ENCODE measurements at places on chromosomes 12 and 14. TPM values are rescaled to one million over a fixed set of nuclear protein-coding genes. Genes with fewer than 3 reads are reported as not detected.

CAPZA3 gene
- total RNA-seq: not detected

ARHGEF40 gene
- total RNA-seq: 31.5 TPM

ADCY4 gene
- total RNA-seq: 138 TPM

- no peak overlapping the region for H3K27ac ChIP-seq
- no peaks in the 10 kb centered on the region for H3K27me3 ChIP-seq
- DNase-seq: no peak
- no peak overlapping the region for H3K4me3 ChIP-seq
- no peaks in the 10 kb centered on the region for H3K36me3 ChIP-seq
- H3K4me1 ChIP-seq: no peaks in the 10 kb centered on the region
Measured at GRCh38 chr12:56062996-56063395, 17.0 kb upstream of the ERBB3 start.

GRCh38 chr14:32779840-32780239 is 158.8 kb upstream of the NPAS3 start:
- H3K36me3 ChIP-seq: no peaks in the 10 kb centered on the region
- H3K27ac ChIP-seq: no peak overlapping the region
- H3K4me3 ChIP-seq: no peak overlapping the region
- H3K4me1 ChIP-seq: no peaks in the 10 kb centered on the region
- H3K27me3 ChIP-seq: no peaks in the 10 kb centered on the region

- H3K4me3 ChIP-seq: peak overlapping the region; percentile 34
- H3K27ac ChIP-seq: no peak overlapping the region
- H3K27me3 ChIP-seq: no peaks in the 10 kb centered on the region
- no peaks in the 10 kb centered on the region for H3K36me3 ChIP-seq
- no peaks in the 10 kb centered on the region for H3K4me1 ChIP-seq
Measured at GRCh38 chr14:67533754-67534085, 630 bp downstream of the PLEKHH1 start.

DNA sequence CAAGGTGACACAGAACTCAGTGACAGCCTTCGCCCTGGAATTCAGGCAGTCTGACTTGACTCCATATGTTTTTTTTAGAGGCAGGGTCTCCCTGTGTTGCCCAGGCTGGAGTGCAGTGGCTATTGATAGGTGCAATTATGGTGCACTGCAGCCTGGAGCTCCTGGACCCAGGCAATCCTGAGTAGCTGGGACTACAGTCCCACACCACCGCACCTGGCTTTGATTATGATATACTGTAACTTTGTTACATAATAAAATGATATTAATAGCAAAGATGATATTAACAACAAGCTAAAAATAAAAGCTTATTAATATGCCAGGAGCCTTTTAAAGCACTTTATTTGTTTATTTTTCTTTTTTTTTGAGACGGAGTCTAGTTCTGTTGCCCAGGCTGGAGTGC is 9.8 kb downstream of the VSIG10 start:
- H3K27me3 ChIP-seq: no peaks in the 10 kb centered on the region
- no peaks in the 10 kb centered on the region for H3K36me3 ChIP-seq
- no peak for DNase-seq
- H3K4me3 ChIP-seq: no peak overlapping the region
- H3K27ac ChIP-seq: no peak overlapping the region
- H3K4me1 ChIP-seq: no peaks in the 10 kb centered on the region

GRCh38 chr12:51430196-51430895 is 5.7 kb downstream of the SLC4A8 start:
- H3K4me3 ChIP-seq: no peak overlapping the region
- H3K27me3 ChIP-seq: no peaks in the 10 kb centered on the region
- no peaks in the 10 kb centered on the region for H3K36me3 ChIP-seq
- DNase-seq: no peak

- H3K27ac ChIP-seq: no peak overlapping the region
- H3K27me3 ChIP-seq: no peaks in the 10 kb centered on the region
- H3K36me3 ChIP-seq: no peaks in the 10 kb centered on the region
Measured at GRCh38 chr14:20733684-20734429, 11.8 kb upstream of the EDDM3A start.

- no peaks in the 10 kb centered on the region for H3K4me1 ChIP-seq
- no peaks in the 10 kb centered on the region for H3K27me3 ChIP-seq
- H3K27ac ChIP-seq: no peak overlapping the region
Measured at GRCh38 chr14:21520767-21521166, 5.4 kb downstream of the SALL2 start.

All from uterus (tissue), 4 donors.